HCEC 1CT (cell line): ENCODE measurements at places on chromosomes 6 and 20.
A peak's percentile ranks its signal among the peaks of the same experiment; 100 is the strongest.

GRCh38 chr20:7302250-7302649 is 534.8 kb downstream of the BMP2 start:
- no peak for DNase-seq

DNA sequence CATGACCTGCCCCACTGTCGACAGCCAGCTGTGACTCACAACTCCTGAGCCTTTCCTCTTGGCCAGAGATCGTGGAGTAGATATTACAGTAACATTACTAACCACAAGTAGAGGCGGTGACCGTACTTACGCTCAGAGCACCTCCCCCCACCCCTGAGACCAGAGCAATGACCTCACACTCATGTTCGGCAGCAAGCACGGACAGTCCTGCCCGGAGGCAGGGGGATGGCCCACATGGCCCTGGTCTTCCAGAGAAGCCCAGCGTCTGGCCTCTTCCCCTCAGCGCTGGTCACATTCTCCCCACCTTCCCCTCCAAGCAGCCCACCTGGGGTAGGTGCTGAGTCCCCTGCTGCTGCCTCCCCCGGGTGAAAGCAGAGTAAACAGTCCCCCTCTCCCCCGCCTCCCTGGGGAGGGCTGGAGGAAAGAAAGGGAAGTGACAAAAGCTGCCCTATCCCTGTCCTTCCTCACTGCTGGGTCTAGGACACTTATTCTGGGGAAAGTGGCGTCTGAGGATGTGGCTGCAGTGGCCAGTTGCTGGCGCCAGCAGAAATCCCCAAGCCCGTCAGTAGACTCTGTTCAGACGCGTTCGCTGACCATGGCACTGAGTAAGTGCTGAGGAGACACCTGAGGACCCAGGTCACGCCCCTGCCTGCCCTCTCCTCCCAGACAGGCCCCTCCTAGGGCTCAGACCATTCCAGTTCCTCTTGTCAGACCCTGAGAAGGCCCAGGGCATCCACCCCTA is 68.5 kb downstream of the MRPL14 start:
- peak; percentile 100 for DNase-seq

- DNase-seq: no peak
These were observed 61.1 kb downstream of the SLC2A10 start for GRCh38 chr20:46770330-46771194.

- DNase-seq: no peak
These were observed 33.5 kb upstream of the RIMS4 start for GRCh38 chr20:44843876-44844275.

DNA sequence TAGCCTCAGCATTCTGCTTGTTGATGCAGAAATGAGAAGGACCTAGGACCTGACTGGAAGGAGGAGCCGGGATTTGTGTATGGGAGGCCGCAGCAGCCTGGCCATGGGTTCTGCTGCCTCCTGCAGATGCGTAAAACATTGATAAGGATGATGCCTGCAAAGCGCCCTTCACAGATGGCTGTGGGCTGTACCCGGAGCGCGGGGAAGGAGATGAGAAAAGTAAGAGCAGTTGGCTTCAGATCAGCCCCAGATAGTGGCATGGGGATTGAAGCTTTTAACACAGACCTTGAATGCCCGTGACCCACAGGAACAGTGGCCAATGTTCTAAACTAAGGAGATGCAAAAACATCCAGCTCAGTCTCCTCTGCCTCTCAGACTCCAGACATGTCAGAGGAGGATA is 136.4 kb upstream of the KCNG1 start:
- DNase-seq: no peak
